ENCODE measurements at places on chromosomes 6 and 20.

GRCh38 chr6:79504372-79504771, 32.9 kb downstream of the LCA5 start:
- DNase-seq, result no peak

DNA sequence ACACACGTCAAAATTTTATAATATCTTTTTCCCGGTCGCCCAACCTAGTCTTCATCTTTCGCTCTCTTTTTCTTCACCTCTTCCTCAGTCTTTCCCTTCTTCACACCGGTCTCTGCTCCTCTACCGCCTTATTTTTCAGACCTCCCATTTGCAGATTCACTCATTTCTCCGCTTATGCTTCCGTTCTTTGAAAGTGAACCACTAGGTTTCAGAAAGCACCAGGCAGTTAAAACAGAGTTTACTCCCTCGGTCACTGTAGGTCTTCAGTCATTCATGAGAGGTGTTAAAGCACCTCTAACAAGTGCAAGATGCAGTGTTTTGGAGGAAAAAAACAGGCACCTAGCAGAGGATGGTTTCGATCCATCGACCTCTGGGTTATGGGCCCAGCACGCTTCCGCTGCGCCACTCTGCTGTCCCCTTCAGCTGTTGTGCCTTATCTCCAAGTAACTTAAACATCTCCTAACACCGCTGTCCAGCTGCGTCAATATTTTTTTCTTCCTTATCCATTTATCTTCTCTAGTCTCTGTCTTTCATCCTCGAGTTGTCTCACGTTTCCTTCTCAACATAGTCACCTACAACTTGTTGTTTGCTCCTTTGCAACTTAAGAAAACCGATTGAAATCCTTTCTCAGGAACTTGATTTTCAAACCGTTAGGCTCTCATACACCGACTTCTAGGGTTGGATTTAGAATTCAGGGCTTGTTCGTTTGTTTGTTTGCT, 119.7 kb upstream of the ZNF184 start:
- no peak for DNase-seq

GRCh38 chr6:43077981-43078511, 1.9 kb downstream of the PTK7 start:
- no peak for DNase-seq

GRCh38 chr20:33210371-33210770, 6.8 kb upstream of the BPIFA3 start:
- DNase-seq, result no peak

Data from chondrocyte (in vitro differentiated cells).